ENCODE measurements at places on chromosomes 7 and 10.
A peak's percentile ranks its signal among the peaks of the same experiment; 100 is the strongest.

DNA sequence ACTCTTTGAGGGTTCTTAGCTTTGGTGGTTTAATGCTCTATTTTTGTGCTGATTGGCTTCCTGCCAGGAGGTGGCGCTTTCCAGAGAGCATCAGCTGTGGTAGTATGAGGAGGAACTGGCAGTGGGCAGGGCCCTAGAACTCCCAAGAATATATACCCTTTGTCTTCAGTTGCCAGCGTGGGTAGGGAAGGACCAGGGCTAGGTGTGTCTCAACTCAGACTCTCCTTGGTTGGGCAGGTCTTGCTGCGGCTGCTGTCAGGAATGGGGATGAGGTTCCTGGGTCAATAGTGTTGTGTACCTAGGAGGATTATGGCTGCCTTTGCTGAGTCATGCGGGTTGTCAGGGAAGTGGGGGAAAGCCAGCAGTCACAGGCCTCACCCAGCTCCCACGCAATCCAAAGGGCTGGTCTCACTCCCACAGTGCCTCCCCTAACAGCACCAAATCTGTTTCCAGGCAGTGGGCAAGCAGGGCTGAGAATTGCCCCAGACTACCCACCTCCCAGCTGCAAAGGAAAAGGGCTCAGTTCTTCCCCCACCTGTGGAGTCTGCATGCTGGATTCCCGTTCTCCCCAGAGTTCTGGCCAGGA is 191.5 kb downstream of the PHTF2 start:
- DNase-seq, result no peak

DNA sequence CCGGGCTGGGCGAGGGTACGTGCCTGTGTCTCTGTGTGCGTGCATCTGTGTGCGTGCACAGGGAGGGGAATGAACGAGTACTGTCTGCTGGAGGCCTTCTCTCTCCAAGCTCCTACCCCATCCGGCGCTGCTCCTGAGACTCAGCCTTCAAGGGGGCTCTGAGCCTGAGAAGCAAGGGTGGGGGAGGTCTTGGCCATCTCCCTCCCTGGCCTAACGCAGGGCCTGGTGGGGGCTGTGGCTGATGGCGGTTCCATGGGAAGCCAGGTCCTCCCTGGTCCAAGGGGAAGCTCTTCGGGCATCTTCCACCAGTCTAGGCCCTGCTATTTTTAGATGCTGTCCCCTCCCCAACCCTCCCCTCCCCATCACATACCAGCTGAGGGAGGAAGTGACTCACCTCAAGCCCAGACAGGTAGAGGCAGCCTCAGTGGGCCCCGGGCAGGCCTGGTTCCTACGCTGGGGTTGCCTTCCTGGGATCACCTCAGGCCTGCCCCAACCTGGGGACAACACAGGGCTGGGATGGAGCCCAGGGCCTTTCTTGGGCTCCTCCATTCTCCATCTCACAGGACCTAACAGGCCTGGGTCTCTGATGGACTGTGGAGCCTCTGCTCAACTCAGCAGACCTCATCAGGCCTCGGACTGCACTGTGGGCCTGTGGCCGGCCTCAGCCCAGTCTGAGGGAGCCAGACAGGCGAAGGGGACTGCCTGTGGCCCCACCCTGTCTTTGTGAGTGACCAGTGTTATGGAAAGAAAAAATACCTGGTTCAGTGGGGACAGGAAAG is 32.2 kb downstream of the DNAJB12 start:
- peak; percentile 65 for DNase-seq

DNA sequence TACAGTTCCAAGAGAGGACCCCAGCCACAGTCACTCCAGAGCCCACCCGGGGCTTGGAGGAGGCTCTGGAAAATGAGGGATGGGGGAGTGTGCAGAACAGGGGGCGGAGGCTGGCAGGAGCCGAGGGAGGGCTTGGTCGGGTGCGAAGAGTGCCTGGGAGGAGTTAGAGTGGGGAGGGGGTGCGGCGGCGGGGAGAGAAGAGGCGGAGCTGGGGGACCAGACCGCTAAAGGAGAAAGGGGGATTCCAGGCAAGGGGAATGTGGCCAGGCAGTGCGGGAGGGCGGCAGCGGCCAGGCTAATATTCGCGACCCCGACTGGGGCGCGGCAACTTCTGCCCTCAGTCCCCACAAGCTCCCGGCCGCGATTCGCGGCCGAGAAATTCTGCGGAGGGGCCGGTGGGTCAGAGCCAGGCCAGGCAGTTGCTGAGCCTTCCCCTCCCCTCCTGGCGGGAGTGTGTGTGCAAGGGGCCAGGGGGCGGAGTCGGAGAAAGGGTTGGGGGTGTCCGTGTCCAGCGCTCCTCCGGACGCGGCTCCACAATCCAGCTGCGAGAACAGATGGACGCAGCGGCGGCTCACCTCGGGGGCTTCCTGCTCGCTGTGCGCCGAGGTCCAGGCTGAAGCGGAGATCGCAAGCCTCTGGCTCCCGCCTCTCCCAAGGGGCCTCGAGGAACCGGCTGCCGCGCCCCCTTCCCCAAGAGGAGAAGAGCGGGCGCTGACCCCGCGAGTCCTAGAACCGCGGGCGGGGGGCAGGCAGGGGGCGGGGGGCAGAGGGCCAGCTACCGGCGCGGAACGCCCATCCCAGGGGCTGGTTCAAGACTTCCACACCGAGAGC is 612 bp upstream of the SLC18A3 start:
- DNase-seq, result no peak

- no peak for DNase-seq
Observed at GRCh38 chr10:12727832-12728215, 273.7 kb downstream of the CCDC3 start.
